ENCODE measurements at places on chromosomes 5 and 9.
A peak's percentile ranks its signal among the peaks of the same experiment; 100 is the strongest.

- peak; percentile 0 for DNase-seq
These were observed 53.2 kb upstream of the SHISAL2B start for GRCh38 chr5:64637144-64637543.

GRCh38 chr5:36675282-36675681, 68.9 kb downstream of the SLC1A3 start:
- DNase-seq = no peak

GRCh38 chr5:124088289-124089032, 576.5 kb downstream of the CSNK1G3 start:
- no peak for DNase-seq

GRCh38 chr5:138909734-138910133, 34.6 kb upstream of the LRRTM2 start:
- no peak for DNase-seq

GRCh38 chr9:127098916-127099553, 23.4 kb downstream of the ANGPTL2 start:
- DNase-seq = no peak

DNA sequence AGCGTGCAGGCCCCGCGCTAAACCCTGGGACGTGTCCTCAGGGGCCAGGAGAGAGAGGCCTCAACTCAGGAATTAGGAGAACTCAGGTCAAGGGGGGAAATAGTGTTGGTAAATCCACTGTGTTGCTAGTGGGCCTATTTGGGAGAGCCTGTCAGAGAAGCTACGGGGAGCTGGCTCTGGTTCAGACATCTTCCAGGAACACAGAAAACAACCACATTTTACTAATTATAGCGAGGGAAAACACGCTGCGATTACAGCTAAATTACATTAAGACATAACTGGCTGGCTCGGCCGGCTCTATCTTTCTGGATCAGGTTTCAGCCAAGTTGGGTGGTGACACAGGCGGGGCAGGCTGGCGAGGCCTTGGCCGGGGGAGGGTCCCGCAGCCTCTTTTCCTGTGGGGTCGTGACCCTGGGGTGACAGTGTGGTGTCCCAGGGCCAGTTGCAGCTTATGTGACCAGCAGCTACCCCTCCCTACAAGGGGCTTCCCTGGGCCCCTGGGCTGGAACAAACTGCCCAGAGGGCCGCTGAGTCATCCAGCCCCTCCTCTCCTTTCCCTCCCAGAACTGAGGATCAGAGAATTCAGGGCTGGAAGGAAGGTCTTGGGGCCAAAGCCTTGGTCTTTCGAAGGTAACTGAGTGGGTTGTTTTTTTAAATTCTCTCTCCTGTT, 75.1 kb downstream of the FGF18 start:
- no peak for DNase-seq

DNA sequence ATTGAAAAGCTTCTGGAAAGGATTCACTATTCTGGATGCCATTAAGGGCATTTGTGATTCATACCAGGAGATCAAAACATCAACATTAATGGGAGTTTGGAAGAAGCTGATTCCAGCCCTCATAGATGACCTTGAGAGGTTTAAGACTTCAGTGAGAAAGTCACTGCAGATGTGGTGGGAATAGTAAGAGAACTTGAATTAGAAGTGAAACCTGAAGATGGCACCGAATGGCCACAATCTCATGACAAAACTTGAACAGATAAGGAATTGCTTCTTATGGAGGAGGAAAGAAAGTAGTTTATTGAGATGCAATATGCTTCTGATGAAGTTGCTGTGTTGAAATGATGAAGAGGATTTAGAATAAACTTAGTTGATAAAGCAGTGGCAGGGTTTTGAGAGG, 254.6 kb upstream of the SLC24A2 start:
- DNase-seq = no peak

DNA sequence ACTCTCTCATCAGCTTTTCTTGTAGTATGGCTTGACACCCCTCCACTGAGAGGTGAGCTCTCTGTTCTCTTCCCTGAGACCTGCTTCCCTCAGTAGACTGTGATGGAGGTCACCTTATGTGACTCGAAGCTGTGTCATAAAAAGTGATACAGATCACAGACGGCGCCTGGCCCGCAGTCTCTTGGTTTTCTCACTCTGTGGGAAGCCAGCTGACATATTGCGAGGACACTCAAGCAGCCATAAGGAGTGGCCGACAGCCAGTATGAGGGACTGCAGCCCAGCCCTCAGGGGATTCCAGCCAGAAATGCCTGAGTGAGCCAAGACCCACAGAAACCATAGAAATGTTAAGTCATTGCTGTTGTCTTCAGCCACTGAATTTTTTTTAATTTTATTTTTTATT, 38.0 kb downstream of the GADD45G start:
- DNase-seq = no peak

DNA sequence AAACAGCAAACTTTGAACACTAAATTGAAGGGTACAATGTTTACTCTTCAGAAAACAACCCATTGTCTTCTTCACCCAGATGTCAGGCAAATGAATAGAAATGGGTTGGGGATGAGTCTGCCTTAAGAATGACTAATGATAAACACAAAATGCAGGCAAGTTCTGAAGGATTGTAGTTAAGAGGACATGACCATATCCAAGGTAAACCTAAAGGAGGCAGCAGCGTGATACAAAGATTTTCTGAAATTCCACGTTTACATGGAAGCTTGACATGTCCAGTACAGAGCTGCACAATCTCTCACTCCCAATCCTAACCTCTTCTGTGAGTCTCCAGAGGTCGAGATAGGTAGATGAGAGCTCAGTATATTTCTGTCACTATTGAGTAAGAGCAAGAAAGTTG, 1263.2 kb upstream of the CDH6 start:
- DNase-seq = no peak

GRCh38 chr9:79580055-79580454, 8.3 kb downstream of the TLE4 start:
- no peak for DNase-seq

DNA sequence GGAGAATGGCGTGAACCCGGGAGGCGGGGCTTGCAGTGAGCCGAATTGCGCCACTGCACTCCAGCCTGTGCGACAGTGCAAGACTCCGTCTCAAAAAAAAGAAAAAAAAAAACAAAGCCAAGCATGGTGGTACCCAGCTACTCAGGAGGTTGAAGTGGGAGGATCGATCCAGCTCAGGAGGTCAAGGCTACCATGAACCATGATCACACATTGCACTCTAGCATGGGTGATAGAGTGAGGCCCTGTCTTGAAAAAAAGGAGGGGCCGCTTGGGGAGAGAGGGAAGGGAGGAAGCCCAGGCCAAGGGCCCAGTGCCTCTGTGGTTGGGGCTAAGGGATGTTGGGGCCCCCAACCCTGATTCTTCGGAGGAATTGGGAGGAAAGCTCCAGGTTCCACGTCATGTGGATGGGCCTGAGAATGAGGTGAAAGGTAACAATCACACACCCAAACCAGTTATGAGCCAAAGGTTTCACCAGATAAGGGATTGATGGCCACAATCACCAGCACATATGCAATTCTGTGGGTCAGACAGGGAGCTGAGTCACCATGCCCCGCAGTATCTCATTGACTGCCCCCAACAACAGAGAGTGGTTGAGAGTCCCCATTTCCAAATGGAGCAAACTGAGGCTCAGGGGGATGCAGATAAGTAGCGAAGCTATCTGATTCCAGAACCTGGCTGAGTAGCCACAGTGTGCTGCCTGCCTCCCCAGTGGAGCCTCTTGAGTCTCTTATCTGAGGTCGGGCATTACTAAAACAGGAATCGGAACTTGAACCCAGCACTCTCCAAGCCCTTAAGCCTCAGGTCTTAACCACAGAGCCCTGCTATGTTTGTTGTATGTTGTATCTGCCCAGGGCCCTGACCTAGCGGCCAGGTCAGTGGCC, 20.5 kb downstream of the SWI5 start:
- no peak for DNase-seq

- DNase-seq = no peak
These were observed 3.8 kb upstream of the ZNF782 start for GRCh38 chr9:96858018-96858573.

DNA sequence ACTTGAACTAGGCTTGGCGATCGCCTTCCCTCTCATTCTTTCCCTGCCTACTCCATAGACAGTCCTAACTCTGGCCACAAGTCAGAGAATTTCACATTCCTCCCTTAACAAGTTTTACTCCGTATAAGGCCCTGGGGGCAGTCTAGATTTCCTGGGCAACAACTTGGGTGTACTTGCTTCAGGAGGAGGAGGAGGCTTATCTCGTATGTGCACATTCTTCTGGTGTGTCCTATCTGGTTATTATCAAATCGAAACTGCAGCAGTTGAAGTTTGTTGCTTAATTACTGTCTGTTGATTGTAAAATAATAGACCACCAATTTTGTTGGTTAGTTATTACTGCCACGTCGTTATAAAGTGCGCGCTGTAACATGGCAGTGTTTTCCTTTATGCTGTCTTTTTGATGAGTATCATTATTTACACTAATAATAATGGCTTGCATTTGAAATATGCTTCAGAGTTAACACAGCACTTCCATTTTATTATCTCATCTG, 42.0 kb downstream of the PIP5K1B start:
- no peak for DNase-seq

- no peak for DNase-seq
These were observed 32.3 kb upstream of the CSF1R start for GRCh38 chr5:150118561-150119229.

- no peak for DNase-seq
These were observed 1528.6 kb downstream of the EFNA5 start for GRCh38 chr5:106142116-106142515.

DNA sequence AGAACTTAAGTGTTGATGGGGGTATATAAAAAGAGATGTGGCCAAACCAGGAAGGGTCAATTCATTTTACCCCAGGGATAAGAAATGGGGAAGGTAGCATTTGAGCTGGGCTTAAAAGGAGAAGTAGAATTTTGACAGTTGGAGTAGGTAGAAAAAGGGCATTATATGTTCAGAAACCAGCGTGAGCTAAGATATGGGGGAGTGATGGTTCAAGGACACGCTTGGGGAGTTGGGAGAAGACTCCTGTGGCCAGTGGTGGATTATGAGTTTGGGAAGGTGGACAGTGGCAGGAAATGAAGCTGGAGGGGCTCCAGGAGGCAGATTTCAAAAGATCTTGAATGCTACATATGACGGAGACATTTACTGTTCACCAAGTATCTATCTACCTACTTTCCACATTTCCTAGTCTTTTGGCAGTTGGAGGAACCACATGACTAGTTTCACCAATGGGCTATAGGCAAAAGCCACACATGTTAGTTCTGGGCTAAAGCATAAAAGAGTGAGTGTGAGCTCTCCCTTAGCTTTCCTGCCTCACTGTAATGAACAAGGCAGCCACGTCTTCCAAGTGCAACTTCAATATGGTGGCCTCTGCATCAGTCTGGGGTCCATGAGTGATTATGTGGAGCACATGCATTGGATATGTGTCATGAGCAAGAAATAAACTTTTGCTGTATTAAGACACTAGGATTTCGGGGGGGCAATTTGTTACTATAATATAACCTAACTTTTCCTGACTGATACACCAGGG, 15.7 kb upstream of the GSN start:
- DNase-seq = no peak

- DNase-seq = no peak
These were observed 26.4 kb downstream of the FOXD1 start for GRCh38 chr5:73422164-73422563.

DNA sequence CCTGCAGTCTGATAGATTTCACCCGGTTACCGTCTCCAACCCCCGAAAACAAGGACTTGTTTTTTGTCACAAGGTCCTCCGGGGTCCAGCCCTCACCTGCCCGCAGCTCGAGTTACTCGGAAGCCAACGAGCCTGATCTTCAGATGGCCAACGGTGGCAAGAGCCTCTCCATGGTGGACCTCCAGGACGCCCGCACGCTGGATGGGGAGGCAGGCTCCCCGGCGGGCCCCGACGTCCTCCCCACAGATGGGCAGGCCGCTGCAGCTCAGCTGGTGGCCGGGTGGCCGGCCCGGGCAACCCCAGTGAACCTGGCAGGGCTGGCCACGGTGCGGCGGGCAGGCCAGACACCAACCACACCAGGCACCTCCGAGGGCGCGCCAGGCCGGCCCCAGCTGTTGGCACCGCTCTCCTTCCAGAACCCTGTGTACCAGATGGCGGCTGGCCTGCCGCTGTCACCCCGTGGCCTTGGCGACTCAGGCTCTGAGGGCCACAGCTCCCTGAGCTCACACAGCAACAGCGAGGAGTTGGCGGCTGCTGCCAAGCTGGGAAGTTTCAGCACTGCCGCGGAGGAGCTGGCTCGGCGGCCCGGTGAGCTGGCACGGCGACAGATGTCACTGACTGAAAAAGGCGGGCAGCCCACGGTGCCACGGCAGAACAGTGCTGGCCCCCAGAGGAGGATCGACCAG, 121.3 kb downstream of the DAB2IP start:
- DNase-seq = no peak

DNA sequence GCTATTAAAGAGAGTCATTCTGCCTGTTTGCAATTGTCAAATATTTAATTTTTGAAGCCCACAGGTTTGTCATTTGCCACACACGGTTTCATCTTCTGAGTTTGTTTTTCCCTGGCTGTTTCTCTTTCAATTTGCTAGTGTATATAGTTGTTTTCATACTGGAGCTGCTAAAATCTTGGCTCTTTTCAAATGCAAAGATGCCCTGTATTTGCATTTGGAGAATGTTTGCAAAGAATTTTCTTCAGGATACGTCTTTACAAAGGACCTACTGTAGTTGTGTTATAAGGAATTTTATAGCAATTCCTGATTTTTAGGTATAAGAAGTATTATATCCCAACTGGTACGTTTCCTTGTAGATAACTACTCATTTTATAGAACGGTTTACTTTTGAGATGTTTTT, 48.0 kb downstream of the IZUMO3 start:
- no peak for DNase-seq

DNA sequence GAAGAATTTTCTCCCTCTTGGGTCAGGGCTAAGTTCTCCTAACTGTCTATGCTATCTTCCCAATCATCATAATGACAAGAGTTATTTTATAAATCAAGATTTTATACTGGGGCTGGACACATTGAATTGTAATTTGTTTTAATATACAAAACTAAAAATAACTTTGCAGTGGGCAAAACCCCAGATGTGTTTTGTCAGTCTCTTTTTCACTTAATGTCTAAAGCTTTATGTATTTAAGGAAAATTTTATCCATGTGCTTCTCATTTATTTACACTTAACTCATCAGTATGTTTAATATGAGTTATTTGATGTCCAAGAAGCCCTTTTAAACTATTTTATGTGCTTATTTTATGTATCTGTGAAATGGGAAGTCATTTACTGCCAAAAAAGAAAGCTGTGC, 362.8 kb upstream of the ADAMTSL1 start:
- DNase-seq = no peak

DNA sequence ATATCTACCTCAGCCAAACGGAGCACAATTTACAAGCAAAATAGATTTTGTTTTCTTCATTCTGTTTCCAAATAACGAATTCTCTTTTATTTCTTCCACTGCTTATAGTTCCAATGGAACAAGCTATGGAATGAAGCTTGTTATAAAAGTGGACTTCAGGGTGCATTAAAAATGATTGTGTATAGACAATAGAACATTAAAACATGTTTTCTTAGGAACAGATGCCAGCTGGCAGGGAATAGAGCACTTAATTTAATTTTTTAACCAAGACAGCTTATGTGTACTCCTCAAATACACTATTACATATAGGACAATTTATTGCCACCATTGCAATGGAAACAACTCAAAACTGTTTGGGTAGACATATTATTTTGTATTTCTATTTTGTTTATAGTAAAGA, 860.1 kb upstream of the TYRP1 start:
- no peak for DNase-seq

- DNase-seq = no peak
These were observed 30.2 kb upstream of the DUSP1 start for GRCh38 chr5:172801179-172801671.

- no peak for DNase-seq
These were observed 124.7 kb downstream of the WNK2 start for GRCh38 chr9:93308676-93309075.
